Dermis blood vessel endothelial cell (primary cell): ENCODE measurements at places on chromosomes 5 and 9. TPM values are rescaled to one million over a fixed set of nuclear protein-coding genes. Genes with fewer than 3 reads are reported as not detected.

DNA sequence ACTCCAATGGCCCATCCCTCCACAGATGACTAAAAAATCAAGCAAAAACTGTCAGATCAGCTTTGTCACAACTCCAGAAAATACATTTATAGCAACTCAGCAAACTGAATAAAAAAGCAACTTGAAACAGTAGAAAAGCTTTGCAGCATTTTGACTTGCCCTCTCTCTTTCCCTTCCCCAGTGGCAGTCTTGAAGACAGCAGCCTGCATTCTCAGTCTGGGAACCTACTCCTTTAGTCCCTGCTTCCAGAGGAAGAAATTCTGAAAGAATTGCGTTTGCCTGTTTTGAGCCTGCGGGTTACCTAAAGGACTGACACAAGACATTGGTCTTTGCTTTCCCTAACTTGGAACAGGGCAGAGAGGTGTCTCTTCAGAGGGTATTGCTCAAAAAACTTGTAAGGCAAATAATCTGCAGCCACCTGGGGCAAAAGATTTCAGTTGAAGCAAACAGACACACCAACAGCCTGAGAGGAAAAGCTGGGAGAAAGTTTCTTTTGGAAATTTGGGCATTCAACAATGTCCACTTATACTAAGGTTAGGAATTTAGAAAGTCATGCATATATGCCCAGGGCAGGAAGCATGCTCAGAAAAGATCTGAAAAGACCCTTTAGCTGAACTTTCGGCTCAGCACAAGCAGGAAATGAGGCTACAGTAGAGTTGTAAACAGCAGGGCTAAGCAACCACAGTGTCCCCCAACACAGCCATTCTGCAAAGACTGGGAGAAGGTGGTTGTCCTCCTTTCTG is 15.2 kb upstream of the SLC35D2 start:
- DNase-seq = peak; percentile 41

- DNase-seq = peak; percentile 77
Observed at GRCh38 chr5:160082614-160083500, 36.4 kb downstream of the PWWP2A start.

DNA sequence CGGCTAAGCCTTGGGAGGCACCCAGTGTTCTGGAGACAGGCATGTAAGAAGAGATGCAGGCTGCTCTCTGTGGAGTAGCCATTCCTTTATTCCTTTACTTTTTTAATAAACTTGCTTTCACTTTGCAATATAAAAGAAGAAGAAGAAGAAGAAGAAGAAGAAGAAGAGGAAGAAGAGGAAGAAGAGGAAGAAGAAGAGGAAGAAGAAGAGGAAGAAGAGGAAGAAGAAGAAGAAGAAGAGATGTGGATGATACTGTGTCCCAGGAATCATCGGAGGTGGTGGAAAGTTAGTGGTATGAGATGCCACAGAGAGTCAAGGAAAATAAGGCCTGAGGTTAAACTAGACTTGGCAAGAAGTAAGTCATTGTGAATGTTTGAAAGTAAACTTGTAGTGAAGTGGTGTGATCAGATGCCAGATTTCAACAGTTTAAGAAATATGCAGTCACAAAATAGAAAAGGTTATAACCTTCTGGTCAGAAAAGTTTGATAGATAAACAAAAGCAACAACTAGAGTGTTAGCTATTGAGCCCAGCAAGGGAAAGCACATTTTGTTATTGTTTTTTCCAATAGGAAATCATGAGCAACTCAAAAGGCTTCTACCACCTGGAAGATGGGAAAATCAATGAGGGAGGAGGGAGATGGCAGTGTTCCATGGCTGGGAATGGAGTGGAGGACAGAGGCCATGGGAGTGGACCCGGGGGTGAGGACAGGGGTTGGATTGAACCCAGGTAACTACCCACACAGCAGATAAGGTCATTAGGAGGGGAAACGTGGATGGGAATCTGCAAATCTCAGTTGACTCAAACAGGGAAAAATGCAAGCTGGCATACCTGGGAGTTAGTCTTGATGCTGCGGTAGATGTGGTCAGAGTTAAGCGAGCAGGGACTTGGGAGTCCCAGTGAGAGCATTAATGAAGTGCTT is 16.8 kb downstream of the AOPEP start:
- DNase-seq = peak; percentile 66

DNA sequence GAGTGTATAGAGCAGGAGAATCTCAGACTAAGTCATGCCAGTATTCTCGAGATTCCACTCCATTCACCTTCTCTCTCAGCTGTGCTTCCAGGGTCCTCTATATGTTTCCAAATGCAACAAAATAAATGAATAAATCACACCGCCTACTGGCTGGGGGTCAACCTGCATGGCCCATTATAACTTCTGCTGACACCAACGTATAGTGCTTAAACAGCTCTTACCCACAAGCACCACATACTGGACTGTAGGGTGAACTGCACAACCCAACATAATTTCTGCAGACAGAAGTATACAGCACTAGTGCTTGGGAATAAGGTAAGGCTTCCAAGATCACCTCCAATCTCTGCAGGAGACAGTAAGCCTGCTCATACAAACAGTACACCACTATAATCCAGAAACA is 33.1 kb upstream of the HTR4 start:
- peak; percentile 67 for DNase-seq

GRCh38 chr5:144142139-144142823 is 28.2 kb downstream of the YIPF5 start:
- peak; percentile 70 for DNase-seq

CAMK2A gene
- not detected in 2 replicates for total RNA-seq

ARHGEF28 gene
- 115 and 151 TPM in 2 replicates for total RNA-seq

ALDH1A1 gene
- total RNA-seq = 1,650 and 2,914 TPM in 2 replicates
